Sciatic nerve (tissue), 2 donors: ENCODE measurements at places on chromosomes 6 and 20. TPM values are rescaled to one million over a fixed set of nuclear protein-coding genes. Genes with fewer than 3 reads are reported as not detected.

DNA sequence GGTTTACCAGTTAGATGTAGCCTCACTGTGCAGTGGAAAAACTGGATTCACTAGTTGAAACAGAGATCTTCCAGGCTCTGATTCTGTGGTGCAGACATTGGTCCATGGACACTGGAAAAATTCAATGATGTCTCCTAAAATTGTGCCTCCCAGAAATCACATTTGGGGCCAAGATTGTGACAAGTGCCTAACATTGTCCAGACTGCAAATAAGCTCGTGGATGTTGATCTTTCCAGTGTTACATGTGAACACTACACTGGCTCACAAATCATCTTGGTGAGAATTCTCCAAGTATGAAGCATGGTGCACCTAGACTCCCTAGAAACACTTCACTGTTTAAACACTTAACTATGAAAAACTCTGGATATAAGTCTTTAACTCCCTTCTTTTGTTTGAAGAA, 140.4 kb downstream of the HAO1 start:
- no peak for DNase-seq

GRCh38 chr20:6533351-6533750, 234.1 kb upstream of the BMP2 start:
- no peak for DNase-seq

DNA sequence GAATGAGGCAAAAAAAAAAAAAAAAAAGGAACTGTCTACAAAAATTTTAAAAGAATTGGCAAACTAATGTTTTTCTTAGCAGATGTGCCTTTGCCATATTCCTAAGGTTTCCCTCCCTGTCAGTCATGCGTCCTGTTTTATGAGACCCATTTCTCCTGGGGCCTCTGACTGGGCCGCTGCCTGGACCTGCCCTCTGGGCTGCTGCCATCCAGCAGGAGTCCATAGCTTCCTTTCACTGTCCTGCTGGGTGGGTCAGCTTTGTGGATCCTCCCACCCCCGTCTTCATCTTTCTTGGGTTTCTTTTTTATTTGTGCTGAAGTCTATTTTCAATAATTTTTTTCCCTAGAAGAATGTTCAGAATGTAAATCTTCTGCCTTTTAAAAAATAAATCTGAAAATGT, 110.8 kb upstream of the SCP2D1 start:
- peak; percentile 65 for DNase-seq

The BPI gene
- 2.3 TPM for total RNA-seq

The OR2H2 gene
- not detected for total RNA-seq

The SLPI gene
- 95.5 TPM for total RNA-seq

The NFS1 gene
- total RNA-seq, result 26.7 TPM

The TMEM200A gene
- total RNA-seq, result 18.5 TPM

DNA sequence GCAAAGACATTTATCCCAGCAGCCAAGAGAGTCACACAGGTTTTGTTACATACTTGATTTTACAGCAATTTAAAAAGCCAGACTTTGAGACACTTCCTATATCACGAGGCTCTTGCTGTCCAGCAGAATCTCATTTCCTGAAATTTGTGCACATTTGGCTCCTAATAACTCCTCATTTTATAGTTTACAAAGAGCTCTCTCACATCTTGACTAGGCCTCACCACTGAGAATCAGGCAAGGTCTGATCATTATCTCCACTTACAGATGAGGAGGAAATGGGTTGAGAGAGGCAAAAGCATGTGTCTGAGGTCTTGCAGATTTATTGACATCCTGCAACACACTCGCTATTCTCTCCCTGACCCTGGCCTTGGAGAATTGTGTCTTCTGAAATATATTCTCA, 426.8 kb downstream of the MAFB start:
- no peak for DNase-seq

- DNase-seq, result no peak
Measured at GRCh38 chr6:56087421-56087820, 160.0 kb downstream of the COL21A1 start.

DNA sequence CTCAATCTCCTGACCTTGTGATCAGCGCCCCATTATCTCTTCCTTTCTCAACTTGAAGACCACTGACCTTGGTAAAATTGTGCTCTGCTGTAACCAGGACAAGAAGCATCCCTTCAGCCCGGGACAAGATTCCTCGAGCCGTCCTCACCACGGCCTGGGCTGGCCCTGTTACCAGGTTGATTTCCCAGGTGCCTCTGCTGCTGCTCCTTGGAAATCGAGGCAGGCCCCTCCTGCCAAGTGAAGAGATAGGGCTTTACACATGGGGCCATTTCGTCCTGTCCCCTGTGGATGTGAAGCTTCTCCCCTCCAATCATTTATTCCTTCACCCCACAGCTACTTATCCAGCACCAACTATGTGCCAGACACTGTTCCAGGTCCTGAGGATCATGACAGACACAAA, 21.5 kb downstream of the RAB44 start:
- DNase-seq, result peak; percentile 36

DNA sequence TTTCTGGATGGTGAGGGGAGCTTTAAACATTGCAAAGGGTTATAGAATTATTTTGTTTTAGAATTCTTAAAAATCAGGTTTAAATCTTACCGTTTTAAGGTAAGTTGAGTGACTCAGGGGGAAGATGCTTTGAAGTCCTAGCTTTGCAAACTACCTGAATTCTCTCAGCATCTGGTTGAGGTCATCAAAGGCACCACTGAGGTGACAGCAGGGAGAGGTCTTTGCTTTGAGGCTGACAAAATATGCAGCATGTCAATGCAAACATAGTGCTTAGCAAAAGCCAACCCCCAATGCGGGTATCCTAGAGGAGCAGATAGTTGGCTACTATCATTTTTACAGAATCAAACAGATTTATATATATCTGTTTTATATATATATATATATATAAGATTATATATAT, 219.5 kb downstream of the SLC24A3 start:
- DNase-seq, result no peak

The KIF3B gene
- total RNA-seq, result 30.9 TPM
